ENCODE measurements at places on chromosomes 16 and 17.

GRCh38 chr16:78211946-78212345 lies 112.5 kb downstream of the WWOX start:
- peak; percentile 68 for DNase-seq

GRCh38 chr17:63969278-63969677 lies 3.4 kb downstream of the SCN4A start:
- DNase-seq = no peak

- DNase-seq = peak; percentile 63
Observed at GRCh38 chr17:74326506-74326905, 480 bp downstream of the KIF19 start.

DNA sequence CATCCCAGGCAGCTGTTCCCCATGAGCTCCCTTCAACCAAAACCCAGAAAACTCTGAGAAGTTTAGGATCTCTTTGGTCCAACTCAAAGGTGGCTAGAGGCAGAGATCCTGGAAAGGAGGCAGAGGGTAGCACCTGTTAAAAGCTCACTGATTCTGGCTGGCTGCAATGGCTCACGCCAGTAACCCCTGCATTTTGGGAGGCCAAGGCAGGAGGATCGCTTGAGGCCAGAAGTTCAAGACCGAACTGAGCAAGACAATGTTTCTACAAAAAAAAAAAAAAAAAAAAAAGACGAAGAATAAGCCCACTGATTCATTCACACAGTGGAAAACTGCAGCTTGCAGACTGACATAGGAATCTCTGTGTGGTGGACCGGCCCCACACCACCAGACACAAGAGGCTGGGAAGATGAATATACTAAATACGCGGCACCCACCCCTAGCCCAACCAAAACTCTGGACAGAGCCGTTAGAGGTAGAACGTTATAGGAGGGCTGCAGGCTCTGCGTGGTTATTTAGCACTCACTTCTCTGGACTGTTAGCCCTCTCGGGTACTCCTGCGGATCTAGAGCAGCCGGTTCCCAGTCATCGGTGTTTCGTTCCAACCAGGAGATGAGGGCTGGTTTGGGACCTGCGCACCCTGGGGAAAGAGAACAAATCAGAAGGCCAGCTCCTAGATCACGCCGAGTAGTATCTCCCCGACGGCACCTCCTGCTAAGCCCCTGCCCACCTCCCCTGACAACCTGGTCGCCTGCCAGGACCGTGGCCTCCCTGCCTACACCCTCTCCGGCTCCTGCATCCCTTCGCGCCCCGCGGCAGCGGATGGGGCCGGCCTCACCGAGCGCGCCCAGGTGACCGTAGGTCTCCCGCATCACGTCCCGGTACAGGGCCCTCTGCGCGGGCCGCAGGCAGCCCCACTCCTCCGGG lies 925 bp downstream of the ZNF689 start:
- DNase-seq = peak; percentile 68

DNA sequence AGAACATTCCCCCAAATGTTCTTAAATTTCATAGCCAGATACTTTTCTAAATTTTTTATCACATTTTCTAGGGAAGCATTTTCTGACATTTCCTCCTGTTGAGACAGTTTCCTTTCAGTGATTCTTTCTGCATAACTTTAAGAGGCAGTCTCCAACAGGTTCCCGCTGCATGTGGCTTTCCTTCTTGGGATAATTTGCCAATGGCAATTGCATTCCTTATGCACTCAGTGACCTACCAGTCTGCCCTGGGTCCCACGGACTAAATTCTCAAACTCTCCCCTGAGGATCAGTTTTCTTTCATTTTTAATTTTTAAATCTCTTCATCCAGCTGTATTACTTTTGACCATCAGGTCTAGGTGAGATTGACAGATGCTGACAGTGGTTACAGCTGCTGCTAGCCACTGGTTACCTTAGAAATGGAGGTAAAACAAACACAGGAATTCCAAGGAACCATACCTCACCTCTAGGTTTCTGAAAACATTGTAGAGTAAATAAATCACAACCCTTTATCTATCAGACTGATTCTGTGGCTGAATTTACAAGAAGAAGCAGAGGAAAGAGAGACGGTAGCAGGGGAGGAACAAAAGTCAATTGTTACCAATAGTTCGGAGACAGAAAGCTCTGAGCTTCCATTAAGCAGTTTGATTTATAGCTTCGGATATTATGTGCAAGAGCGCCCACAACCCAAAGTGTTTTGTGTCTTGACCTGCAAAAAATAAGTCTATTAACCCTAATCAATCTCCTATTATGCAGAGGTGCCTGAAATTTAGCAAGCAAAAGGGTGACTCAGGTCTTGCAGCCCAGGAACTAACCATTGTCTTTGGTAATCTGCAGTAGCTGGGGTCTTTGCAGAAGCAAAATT lies 216.0 kb downstream of the PMP22 start:
- DNase-seq = no peak

- no peak for DNase-seq
Observed at GRCh38 chr17:72977771-72978417, 114.6 kb downstream of the SLC39A11 start.

DNA sequence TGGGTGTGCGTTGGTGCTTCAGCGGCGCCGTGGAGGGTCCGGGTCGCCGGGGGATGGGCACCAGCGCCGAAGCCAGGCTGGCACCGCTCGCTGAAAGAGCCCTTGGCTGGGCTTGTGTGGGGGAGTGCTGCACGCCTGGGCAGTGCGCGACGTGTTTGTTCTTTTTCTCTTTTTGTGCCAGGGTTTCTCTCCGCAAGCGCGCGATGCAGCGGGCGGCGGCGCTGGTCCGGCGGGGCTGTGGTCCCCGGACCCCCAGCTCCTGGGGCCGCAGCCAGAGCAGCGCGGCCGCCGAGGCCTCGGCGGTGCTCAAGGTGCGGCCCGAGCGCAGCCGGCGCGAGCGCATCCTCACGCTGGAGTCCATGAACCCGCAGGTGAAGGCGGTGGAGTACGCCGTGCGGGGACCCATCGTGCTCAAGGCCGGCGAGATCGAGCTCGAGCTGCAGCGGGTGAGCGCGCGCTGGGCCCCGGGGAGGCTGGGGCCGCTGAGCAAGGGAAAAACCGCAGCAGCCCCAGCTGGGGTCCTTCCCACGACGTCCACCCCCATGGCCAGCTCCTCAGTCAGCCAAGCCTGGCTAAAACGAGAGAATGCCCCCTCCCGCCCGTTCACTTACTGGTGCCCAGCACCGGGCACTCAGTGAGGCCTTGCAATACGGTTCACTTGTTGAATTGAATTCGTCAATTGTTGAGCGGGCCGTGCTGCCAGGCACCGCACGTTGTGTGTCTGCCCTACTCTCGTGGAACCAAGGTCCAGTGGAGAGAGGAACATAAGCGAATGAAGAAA lies 541 bp downstream of the GPT2 start:
- peak; percentile 72 for DNase-seq

- no peak for DNase-seq
Observed at GRCh38 chr17:28272166-28272565, 46.8 kb upstream of the TMEM97 start.

- no peak for DNase-seq
Observed at GRCh38 chr17:49457564-49458535, 37.2 kb upstream of the NGFR start.

DNA sequence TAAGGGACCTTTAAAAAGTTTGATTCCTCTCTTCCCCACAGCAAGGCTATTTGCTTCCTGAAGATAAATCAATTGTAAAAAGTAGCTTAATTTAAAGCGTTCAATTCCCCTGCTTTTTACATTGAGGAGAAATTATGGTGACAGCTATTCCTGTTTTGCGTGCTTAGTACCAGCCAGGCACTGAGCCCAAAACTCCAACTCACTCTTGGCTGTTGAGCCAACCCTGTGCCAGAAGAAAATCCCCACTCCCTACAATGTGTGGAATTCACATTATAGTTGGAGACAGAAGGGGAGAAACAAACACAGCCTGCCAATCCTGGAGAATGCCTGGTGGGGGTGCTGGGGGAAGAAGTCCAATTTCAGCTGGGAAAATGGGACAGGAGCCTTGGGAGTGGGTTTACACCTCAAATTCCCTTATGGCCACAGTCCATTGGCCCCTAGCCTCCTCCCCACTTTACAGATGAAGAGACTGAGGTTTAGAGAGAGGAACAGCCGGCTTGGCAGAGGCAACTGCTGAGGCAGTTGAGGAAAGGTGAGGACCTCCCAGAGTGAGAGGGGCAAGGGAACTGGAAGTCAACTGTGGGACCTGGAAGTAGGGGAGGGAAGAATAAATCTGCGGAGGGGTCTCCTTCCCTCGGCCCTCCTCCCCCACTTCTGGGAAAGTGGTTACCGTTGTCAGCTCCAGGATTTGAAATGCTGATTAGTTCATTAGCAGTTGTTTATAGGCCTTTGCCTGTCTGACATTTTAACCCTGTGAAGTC lies 26.1 kb downstream of the CDH1 start:
- DNase-seq = no peak

GRCh38 chr17:76579281-76579680 lies 6.4 kb downstream of the ST6GALNAC2 start:
- DNase-seq = no peak

- DNase-seq = peak; percentile 24
Observed at GRCh38 chr17:80498242-80498919, 22.0 kb upstream of the NPTX1 start.

- peak; percentile 82 for DNase-seq
Observed at GRCh38 chr16:57372372-57373116, at the start of gene CX3CL1. TSS of gene CX3CL1 (plus strand) at chr16:57372490. CDS start at chr16:57372569, 79 bp downstream.

DNA sequence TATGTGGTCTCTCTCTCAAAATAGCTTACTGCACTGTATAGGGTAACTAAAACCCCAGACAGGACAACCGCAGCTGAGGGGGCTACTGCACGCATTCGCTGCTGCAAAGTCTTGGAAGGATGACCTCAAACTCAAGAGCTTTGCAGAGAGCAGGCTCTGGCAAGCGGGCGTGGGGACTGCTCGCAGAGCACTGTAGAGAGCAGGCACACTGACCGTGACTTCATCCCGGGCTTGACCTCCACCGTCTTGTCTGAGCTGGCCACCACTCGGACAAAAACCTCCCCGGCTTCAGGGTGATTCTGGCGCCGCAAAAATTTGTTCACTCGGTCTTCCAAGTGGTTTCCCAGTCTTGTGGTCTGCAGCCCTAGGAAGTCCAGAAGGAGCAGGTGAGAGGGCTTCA lies 22.9 kb upstream of the TRAP1 start:
- DNase-seq = no peak

GRCh38 chr17:992933-993332 lies 4.0 kb upstream of the TIMM22 start:
- no peak for DNase-seq

DNA sequence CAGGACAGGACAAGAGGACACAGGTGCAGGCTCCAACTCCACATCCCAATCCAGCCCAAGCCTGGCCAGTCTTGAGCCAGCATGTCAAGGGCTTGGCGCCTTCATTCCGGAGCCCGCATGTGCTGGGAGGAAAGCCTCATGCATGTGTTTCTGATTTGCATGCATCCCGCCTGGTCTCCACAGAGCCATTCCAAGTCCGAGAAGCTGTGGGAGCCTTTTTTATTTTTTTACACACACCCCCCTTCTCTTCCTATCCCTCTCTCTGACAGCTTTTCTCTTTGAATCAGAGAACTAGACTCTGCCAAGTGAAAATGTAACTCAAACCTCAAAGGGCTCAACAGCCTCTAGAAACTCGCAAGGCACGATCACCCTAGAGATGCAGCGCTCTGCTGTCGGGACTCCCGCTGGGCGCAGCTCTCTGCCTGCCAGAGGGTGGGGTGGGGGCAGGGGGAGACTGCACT lies 45.1 kb downstream of the NOG start:
- no peak for DNase-seq

DNA sequence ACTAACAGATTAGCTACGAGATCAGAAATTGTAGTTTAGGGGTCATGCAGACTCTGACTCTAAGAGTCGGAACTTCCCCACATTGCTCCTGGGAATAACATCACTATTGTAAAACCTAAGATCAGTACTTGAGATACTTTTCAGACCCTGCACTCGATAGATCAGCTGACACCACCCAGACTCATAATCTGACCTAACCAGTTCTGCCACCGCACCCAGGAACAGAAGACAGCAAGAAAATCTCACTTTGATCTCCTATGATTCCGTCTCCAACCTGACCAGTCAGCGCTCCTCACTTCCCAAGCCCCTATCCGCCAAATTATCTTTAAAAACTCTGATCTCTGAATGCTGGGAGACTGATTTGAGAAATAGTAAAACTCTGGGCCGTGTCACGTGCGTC lies 27.2 kb upstream of the ASGR2 start:
- peak; percentile 80 for DNase-seq

DNA sequence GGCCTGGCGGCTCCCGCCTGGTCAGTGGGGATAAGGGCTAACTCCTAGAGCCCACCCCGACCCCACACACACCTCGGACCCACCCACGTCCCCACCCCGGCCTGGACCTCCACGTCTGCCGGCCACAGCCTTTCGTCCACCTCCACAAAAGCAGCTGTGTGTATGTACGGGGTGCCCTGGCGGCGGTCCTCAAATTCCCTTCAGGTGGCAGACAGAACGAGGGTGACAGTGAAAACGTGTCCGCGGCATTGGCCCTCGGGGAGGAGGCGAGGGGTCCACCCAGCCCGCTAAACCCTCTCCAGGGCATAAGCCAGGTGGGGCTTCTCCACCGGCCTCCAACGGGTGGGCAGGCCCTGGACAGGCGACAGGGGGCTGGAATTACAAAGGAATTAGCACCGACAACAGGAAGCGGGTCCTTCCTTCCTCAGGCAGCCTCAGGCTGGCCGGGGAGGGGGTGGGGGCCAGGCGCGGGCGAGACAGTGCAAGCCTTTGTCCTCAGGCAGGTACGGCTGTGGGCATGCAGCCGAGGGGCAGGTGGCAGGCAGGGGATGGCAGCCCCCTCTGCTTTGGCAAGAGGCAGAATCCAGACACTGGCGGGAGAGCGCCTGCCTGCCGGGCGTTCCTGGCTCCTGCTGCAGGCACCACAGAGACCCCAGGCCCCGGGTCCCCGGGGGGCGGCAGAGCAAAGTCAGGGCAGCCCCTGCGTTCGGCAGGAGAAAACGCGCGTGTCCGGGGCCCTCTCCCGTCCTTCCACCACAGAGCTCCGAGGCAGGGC lies 12.3 kb upstream of the PITPNA start:
- peak; percentile 81 for DNase-seq

DNA sequence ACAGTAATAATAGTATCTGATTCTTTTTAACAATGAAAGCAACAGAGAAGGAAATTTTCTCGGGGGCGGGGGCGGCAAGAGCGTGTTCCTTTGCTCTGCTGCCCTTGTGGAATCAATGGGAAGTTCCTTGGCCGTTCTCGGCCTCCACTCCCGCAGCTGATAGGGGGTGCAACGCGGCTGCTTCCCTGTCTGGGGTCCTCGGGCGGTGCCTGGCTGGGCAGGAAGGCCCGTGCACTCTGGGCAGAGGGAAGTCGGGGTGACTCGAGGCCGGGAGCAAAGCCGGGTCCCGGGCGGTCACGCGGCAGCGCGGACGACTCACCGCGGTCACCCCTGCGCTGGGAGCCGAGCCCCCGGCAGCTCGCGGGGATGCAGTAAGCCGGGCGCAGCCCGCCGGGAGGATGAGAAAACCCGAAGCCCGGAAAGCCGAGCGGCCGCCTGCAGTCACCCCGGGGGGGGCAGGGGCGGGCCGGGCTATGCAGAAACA lies 2.5 kb downstream of the TUBB3 start:
- DNase-seq = peak; percentile 65

- DNase-seq = no peak
Observed at GRCh38 chr16:73171380-73171779, 123.5 kb upstream of the ZFHX3 start.

GRCh38 chr16:16006650-16007049 lies 57.2 kb downstream of the ABCC1 start:
- DNase-seq = no peak

- peak; percentile 31 for DNase-seq
Observed at GRCh38 chr17:63639125-63639524, 16.9 kb downstream of the MAP3K3 start.

All from DMS53 (cell line).